H9 (cell line): ENCODE measurements at places on chromosomes 7 and 10. TPM values are rescaled to one million over a fixed set of nuclear protein-coding genes. Genes with fewer than 3 reads are reported as not detected.

The LYZL2 gene
- not detected in 2 replicates for total RNA-seq

The HMX3 gene
- total RNA-seq, result 0.20 TPM in 1 of 2 replicates, not detected in the other

The HEPACAM2 gene
- total RNA-seq, result not detected in 2 replicates

DNA sequence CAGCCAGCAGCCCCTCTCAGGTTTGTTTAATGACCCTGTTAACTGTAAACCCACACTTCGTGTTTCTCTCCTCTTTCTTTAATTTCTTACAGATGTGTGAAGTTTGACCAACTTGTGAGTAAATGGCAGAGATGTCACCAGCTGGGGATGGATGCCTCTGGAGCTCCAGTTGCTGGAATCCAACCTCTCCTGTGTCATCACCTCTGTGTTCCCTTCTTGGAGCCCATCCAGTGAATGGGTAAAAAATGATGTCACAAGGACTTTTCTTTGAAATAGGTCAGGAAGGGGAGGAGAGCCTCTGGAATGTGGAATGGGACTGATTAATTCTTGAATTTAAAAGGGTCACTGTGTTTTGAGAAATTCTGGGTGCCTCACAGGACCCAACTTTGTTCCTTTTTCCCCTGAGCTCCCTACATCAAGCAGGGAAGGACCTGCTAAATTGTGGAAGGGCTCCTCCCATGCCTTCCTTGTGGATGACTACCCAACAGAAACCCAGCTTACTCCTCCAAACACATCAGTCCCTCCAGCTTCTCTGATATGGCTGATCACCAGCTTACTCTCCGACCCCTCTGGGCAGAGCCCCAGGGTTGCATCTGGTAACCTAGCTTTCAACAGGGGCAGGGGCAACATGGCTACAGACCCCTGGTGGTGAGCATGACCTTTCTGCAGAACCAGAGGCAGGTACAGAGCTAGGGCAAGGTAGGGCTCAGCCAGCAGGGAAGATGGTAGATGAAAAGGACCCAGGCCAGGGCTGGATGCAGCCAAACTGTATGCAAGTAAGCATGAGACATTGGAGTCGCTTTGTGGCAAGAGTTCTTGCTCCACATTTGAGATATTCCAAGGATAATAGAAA, 67.5 kb downstream of the STRA8 start:
- peak; percentile 26 for DNase-seq

- DNase-seq, result no peak
Observed at GRCh38 chr7:10122551-10123100, 851.0 kb upstream of the PHF14 start.

The PRDX3 gene
- total RNA-seq, result 181 TPM in 2 replicates
